ENCODE measurements at places on chromosomes 3 and 15. TPM values are rescaled to one million over a fixed set of nuclear protein-coding genes. Genes with fewer than 3 reads are reported as not detected.

DNA sequence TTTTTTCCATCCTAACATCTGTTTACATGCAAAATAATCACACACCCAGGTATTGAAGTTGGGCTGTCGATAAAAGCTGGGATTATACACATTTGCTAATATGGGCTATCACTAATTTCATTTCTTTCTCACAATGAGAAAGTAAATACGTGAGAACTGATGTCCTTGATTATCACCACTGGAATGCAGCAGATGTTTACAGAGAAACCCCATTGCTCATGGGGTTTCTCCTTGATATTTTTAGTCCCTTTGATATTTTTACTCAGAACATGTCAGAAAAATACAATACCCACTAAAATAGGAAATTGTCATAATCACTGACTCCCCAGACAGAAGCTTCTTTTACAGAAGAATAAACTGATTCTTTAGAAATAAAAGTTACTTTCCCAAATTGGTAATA is 535.1 kb upstream of the CCDC54 start:
- no peak for DNase-seq

GRCh38 chr3:194879126-194879877 is 193.6 kb downstream of the FAM43A start:
- DNase-seq: no peak

DNA sequence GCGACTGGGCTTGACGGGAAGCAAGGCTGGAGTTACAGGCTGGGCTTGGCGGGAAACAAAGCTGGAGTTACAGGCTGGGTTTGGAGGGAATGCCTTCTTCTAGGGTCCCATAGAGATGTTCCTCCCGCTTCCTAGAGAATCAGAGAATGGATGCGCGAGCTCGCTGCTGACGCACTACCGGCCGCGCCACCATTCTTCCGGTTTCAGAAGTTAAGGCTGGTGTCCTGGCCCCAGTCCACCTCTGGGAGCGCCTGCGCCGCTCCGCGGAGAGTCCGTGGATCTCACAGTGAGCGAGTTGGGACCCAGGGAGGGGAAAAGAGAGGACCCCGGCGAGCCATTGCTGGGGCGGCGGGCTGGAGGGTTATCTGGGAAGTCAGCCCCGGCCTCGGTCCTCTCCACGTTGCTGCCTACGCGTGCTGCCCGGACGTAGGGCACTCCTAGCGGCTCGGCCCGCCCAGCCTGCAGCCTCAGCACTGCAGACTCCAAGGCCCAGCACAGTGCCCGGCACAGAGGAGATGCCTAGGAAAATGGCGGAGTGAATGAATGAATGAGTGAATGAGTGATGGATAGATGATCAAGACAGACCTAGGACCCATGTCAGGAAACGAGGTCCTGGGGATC is at the start of gene ZNF502:
ZNF502 (plus strand) TSS at position 206 of the 621 bp plus-strand sequence. CDS start 7,602 bp downstream, outside the sequence.
- peak; percentile 61 for DNase-seq

DNA sequence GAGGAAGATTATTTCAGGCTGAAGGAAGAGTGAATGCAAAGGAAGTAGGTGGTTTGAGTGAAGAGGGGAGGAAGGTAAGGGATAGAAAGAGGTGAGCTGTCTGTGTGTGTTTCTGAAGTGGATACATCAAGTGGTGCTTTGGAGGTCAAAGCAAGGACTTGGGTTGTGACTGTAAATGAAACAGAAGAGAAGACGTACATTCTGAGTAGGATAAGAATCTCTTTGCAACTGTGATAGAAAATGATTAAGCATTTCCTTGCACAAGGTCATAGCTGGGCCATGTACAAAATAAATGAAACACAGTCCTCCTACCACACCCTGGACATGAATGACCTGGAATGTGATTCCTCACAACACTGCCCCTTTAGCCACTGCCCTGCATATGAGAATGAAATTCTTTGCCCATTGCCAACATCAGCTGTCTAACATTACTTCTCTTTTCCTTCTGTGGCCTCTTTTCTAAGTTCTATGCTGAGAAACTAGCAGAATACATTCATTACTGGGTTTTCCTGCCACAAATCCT is 28.3 kb upstream of the MINDY4B start:
- peak; percentile 18 for DNase-seq

DNA sequence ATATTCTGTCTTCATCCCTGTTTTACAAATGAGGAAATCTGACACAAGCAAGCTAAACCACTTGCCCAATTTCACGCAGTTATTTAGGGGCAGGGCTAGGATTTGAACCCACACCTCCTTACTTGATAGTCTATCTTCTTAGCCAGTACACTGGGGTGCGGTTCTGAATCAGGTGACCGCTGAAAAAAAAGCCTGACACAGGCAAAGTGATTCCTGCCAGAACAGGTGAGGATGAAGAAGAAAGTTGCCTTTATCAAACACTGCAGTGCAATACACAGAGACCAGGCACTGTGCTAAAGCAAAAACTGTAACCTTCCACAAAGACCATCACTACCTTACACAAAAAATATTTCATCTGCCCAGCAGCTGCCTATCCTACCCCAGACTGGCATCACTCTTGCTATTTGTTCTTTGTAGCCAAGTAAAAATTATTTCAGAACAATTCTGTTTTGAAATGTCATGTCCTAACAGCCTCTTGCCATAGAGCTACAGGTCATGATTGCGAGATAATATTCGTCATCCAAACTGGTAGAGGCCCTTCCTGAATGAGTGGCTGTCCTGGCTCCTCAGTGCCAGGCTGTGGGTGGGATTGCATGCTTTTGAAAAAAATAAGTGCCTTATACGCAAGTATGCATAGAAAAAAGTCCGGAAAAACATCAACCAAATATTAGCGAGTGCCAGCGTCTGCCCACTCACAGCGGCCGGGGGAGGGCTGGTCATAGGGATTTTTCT is 142.3 kb upstream of the TPM1 start:
- no peak for DNase-seq

- DNase-seq: no peak
These were observed 74.9 kb upstream of the LRRFIP2 start for GRCh38 chr3:37249294-37249693.

DNA sequence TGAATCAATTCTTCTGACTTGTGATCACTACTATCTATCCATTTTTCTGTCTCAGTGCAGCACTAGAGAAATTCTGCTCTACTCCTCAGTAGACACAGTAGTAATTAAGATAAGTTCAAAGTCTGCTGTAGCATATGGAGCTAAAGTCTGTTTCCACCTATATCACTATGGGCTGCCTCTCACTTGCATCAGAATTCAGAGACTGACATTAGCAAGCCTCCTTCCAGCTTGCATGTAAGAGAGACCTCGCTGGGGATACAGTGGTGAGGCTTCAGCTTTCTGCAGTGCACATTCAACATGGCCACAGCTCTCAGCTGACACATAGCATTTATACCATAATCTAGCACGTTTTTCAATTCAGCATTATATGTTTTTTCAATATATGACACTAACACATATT is 217.0 kb downstream of the PLOD2 start:
- DNase-seq: no peak

- DNase-seq: no peak
These were observed 9.5 kb downstream of the SOX2 start for GRCh38 chr3:181721046-181721875.

Gene TEX264
- total RNA-seq: 76.6 TPM

DNA sequence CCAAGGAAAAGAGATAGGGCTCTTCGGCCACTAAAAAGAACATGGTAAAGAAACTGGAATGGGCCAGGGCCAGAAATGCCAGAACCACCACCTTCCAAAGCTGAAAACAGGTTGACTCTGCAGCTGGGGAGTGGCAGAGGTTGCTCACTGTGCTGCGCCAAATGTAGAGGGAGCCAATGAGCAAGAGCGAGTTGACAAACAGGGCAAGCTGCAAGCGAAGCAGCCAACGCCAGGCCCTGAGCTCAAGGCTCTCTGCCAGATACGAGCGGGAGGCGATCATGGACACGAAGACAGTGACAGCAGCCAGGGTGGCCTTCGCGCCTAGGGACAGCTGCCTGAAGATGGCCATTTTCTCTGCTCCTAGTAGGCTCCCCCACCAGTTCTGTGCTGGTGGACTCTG is 3.1 kb downstream of the GLB1 start:
- DNase-seq: no peak

Gene LRRC34
- not detected for total RNA-seq

DNA sequence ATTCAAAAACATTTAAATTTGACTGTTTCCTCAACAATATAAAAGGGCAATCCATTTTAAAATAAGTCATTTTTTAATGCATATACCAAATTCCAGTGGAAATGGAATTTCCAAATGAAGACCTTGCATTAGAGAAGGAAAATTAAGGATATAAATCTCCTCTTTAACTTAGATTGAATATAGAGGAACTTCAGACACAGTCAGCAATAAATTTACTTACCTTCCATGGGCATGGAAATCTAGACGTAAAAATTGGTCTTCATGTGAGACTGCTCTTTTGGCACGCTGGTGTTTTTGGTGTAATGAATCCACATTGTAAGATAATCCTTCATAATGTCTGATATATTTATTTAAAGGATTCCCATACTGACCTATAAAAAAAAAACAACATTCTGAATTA is 32.1 kb downstream of the ADAM10 start:
- DNase-seq: no peak

Gene TMCO5A
- total RNA-seq: not detected

DNA sequence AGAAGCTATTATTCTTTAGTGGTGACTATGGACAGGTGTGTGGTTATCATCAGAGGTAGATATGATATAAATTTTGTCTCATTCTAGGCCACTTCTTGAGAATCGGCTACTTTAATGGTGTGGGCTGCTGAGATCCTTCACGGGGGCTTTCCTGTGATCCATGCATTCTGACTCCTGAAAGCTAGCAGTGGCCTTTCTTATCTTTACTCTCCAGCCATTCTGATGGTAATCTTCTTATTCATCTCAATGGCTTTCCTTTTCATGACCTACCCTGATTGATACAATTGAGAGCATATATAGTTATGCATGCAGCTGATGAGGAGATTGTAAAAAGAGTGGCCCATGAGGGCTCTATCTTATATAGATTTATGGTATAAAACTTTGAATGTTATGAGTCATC is 78.3 kb upstream of the ZPLD1 start:
- DNase-seq: no peak

Gene CRYGS
- total RNA-seq: 0.13 TPM

DNA sequence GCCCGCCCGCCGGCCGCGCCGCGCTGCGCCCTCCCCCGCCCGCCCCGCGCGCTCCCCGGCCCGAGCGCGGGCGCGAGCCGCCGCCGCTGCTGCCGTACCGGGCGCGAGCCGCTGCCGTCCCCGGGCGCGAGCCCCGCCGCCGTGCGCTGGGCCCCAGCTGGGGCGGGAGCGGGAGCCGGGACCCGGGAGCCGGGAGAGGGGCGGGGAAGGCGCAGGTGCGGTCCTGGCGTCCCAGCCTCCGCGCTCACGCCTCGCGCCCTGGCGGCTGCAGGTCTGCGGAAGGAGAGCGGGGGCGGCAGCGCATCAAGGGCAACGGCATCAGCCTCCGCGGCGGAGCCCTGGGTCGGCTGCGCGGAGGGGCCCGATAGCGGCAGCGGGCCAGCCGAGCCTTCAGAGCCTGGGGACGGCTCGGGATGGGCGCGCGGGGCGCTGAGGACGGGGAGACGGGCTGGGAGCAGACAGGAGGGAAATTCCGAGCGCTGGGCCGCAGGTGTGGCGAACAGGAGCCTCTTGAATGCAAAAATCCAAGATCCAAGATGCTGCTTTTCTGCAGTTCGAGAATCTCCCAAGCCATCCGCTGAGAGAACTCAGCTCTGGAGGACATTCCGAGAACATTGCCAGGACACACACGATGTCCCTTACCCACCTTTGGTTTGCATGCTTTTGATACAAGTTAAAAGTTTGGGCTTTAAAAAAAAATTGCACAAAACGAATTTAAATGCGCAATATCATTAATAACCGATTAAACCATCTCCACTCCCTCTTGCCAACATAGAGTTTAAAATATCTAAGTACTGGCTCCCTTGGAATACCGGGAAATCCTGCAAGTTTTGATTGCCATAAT is 251.1 kb downstream of the TJP1 start:
- DNase-seq: no peak

DNA sequence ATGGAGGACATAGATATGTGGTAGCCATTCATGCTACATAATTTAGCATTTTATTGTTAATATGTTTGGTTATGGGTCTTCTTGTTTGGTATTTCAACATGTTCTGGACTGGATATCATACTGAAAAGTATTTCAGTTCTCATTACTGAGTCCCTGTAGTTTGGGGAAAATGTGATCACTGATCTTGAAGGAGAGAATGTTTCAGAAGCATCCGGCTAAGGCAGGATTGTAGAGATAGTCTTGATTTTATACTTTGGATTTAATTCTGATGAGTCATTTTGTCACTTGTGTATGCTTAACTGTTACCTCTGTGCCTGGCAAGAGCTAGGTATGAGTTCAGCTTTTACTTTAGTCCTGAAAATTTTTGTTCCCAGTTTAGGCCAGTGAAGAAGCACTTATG is 7.1 kb downstream of the CHD2 start:
- peak; percentile 57 for DNase-seq

- no peak for DNase-seq
These were observed 26.4 kb upstream of the MYZAP start for GRCh38 chr15:57565311-57565710.

DNA sequence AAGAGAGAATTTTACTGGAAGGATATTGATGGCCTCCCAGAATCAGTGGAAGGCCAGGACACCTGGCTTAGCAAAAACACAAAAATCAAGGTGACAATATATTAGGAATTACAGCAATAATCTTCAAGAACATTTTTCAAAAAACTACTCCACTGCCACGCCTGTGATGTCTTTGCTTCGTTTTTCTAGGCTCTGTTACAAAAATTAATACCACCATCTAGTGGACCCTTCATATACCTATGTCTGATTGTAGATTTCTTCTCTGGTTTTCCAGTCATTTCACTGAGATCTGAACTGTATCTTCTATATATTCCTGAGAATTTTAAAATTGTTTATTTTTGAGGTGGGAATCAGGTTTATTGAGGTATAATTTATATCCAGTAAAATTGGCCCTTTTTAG is 5.6 kb upstream of the SLC33A1 start:
- peak; percentile 54 for DNase-seq

Gene SCG5
- total RNA-seq: 36.1 TPM

DNA sequence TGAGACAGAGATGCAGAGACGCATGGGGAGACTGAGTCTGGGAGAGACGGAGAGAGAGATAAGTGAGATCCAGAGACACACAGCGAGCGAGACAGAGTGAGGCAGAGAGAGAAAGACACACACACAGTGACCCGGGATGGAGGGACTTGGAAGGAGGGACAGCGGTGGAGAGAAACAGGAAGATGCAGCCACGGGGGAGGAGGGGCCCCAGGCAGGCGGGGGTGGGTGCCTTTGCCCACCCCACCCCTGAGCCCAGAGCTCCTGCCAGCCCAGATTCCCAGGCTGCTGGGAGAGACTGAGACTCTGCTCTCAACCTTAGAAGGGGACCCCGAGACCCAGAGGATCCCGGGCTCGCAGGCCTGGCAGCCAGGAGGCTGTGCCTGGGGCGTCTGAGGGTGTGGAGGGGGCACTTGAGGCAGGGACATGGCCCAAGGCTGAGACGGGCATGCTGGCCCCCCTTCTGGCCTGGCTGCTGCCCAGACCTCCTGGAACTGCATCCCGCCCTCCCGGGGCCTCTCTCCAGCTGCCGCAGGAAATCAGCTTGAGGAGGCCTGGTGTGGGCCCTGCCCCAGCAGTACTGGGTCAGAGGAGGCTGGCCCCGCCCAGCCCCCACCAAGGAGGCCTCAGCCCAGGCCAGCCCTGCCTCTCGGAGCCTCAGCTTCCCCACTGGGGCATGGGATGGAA is 18.1 kb downstream of the H1-8 start:
- DNase-seq: no peak

Gene MLF1
- total RNA-seq: 12.0 TPM

GRCh38 chr15:38507570-38507969 is 53.6 kb downstream of the FAM98B start:
- DNase-seq: no peak

- DNase-seq: peak; percentile 86
These were observed 10.1 kb downstream of the ARHGAP31 start for GRCh38 chr3:119304201-119304713.

GRCh38 chr15:25670025-25670554 is 193.0 kb downstream of the ATP10A start:
- peak; percentile 75 for DNase-seq
